ENCODE measurements at places on chromosomes 16 and 17.

DNA sequence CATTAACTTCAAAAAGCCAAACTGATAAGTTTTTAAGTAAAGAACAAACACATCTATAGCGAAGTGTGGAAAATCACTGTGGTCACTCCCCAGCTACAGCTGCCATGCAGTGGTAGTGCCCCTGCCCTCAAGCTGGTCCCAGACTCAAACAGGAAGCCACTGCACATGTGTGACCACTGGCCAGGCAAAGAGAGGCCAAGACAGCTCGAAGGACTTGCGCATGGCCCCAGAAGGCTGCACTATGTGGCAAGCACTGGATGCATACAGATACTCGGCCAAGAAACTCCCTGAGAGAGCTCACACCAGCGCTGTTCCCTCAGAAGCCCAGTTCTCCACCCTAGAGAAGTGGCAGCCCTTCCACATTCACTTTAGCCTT lies 82.4 kb downstream of the ANKRD11 start:
- DNase-seq = no peak

GRCh38 chr17:16480995-16481394 lies 11.0 kb downstream of the LRRC75A start:
- DNase-seq = no peak

DNA sequence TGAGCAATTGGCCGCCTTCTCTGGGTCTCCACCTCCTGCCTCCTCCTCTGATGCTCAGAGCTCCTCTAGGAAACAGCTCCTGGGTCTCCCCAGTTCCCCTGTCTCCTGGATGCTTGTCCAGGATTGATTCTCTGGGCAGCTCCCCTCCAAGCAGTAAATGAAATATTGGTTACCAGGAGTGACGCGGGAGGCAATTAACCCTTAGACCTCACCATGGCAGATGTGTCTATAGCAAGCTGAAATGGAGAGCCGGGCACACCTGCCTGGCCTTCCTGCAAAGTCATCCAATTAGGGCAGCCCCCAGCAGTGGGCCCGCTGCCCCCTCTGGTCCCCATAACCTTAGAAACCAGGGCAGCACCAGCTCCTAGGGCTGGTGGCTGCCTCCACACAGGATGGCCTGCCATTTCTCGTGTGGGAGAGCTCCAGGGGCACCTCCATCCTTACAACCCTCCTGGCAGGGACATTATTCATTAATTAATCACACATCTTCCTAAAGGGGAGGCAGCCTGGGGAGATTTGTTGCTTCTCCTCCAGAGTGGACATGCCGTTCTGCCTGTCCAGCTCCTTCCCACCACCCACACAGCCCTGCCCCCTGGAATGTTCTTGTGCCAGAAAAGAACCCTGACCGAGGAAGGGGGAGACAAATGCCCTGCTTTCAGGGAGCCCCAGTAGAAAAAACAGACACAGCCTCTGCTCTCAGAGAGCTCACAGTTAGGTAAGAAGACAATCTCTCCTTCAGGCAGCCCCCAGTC lies 8.3 kb upstream of the KIF18B start:
- DNase-seq = no peak

GRCh38 chr17:62648956-62649294 lies 21.5 kb downstream of the MRC2 start:
- DNase-seq = no peak

DNA sequence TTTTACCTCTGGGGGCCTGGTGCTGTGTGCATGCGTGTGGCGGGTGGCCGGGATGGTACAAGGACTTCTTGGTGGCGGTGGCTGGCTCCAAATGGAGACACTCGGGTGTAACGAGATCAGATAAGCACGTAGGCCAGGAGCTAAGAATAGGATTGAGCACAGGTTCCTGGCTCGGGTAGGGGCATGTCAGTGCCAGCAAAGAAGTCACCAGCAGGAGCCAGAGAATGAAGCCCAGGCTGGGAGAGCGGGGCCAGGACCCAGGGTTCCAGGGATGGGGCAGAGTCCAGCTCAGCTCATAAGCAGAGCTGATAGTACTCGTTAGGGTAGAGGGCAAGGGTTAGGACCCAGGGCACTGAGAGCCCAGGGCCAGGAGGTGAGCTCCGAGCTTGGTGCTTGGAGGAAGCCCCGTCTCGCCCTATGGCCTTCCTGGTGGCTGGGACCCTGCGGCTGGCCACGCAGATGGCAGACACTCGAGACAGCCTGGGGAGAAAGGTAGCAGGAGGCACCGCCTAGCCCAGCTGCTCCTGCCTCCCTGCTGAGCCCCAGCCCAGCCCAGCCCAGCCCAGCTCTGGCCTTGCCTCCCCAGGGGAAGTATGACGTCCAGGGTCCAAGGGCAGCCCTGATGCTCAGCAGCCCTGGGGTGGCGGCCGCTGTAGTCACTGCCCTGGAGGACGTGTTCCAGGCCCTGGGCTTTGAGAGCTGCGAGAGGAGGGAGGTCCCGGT lies 8.9 kb downstream of the ZNF213 start:
- DNase-seq = no peak

- DNase-seq = peak; percentile 19
Measured at GRCh38 chr17:60971515-60972369, 294.1 kb downstream of the BCAS3 start.

GRCh38 chr16:14454391-14454790 lies 175.7 kb downstream of the PARN start:
- no peak for DNase-seq

- no peak for DNase-seq
Measured at GRCh38 chr17:10724546-10725195, 5.2 kb downstream of the TMEM220 start.

DNA sequence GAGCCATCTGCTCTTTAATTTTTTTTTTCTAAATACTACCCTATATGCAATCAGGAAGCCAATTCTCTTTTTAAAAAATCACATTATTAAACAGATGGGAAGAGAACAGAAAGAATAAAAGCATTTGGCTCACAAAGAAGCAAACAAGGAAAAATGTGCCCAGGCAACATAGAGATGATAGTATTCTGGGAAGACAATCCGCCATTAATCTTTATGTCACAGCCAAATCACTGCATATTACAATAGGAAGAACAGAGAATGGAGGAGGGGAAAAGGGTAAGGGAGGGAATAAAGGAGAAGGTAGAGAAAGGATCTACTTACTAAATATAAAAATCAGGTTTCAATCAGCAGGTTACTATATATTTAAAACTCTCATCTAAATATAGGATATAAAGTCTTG lies 34.3 kb downstream of the STAT5B start:
- no peak for DNase-seq

DNA sequence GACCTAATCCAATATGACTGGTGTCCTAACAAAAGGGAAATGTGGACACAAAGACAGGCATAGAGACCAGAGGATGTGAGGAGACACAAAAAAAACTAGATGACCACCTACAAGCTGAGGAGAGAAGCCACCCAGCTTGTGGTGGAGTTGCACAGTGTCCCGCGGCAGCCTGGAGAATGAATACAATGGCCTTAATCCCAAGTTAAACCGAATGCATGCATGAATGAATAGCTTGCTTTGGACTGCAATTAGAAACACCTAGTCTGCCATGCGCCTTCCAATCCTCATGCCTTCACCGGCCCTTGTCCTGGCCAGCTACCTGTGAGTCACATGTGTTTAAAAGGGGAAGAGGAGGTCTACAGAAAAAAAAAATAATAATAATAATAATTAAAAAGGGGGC lies 72.0 kb downstream of the CNGB1 start:
- DNase-seq = no peak

DNA sequence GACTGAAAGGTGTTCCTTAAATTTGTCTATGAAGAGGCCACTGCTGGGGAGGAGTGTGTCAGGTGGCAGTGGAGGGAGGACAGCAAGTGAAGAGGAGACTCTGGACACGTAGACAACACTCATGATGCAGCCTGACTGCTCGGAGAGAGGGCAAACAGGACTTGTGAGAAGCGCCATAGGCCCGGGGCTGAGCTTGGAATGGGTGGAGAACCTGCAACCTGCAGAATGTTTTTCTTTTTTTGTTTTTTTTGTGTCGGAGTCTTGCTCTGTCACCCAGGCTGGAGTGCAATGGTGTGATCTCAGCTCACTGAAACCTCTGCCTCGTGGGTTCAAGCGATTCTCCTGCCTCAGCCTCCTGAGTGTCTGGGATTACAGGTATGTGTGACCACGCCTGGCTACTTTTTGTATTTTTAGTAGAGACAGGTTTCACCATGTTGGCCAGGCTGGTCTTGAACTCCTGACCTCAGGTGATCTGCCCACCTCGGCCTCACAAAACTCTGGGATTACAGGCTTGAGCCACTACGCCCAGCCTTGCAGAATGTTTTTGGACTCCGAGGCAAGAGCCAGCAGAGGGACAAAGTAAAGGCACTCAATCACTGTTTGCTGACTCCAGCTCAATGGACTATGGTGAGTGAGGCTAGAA lies 18.9 kb upstream of the C17orf58 start:
- DNase-seq = no peak

GRCh38 chr17:21043296-21044232 lies 753 bp upstream of the USP22 start:
- DNase-seq = peak; percentile 93

DNA sequence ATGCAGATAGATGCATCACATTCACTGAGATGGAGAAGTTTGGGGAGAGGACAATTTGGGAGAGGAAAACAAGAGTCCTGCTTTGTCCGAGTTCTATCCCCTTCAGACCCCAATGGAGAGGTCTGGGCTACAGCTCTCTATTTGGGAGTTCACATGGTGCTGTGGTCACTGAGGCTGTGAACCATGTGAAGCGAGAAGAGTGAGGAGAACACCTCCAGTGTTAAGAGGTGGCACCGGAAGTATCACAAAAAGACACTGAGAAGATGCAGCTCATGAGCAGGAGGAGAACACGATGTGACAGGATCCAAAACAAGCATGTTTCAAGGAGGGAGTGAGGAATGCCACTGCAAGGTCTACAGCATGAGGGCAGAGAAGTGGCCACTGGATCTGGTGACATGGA lies 39.7 kb downstream of the PIK3R5 start:
- no peak for DNase-seq

GRCh38 chr17:15321556-15322251 lies 19.7 kb downstream of the TEKT3 start:
- no peak for DNase-seq

- DNase-seq = no peak
Measured at GRCh38 chr16:71369494-71369893, 11.0 kb downstream of the CALB2 start.

DNA sequence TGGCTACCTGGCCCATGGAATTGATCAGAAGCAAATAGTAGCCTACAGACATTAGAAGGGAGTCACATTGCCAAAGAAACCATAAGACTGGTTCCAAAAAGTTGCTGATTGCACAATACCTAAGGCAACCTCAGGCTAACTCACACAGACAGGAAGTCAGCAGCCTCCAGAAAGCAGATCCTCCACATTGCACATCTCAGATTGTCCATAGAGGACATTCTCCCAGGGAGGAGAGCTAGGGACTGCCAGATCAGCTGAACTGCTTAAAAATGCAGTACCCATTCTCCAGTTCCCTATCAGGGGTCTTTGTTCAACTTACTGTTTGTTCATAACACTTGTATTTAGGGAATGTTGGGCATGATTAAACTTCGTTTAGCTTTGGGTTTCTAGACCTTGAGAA lies 4.2 kb downstream of the CCL3 start:
- no peak for DNase-seq

GRCh38 chr17:56499799-56500388 lies 93.6 kb upstream of the NOG start:
- peak; percentile 11 for DNase-seq

DNA sequence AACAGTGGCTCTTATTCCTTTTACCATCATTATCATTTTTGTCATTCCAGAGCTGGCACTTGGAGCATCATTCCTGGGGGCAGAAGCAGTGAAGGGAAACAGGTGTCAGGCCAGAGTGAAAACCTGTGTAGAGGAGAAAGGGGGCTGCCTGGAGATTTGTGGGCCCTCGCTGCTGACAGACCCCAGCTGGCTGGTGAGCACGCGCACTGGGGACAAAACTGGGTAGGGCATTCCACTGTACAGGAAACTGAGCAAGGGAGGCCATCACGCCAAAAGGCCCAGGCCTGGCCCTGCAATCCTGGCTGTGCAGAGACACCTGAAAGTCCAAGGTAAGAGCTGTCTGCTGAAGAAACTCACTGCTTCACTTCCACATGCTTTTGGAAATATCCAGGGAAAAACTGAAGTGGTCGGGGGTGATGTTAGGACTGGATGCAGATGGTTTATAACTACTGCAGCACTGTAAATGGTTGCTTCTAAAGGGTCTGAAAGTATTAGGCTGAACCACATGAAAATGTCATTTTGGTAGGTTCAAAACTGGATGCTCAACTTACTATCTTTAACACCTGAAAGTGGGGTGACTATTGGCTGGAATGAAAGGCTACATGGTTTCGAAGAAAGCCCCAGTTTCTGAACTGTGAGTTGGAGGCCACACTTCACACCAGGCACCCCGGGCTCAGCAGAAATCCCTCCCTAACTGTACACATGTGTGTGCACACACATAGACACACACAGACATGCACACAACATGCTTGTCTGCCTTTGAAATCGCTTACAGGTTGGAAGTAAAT lies 225.0 kb downstream of the C16orf78 start:
- DNase-seq = no peak

Data from stimulated activated CD4-positive, alpha-beta T cell treated with anti-CD3 and anti-CD28 coated beads, Interleukin-2, amount 100 ng/mL, for 48 hours (primary cell).